Upper lobe of left lung (tissue), 6 donors: ENCODE measurements at places on chromosomes 3 and 15. TPM values are rescaled to one million over a fixed set of nuclear protein-coding genes. Genes with fewer than 3 reads are reported as not detected.
A peak's percentile ranks its signal among the peaks of the same experiment; 100 is the strongest.

The GPR156 gene
- 0.30 TPM for total RNA-seq

The IRAK2 gene
- 9.6 TPM for total RNA-seq

The TLR9 gene
- total RNA-seq, result not detected

The IQCF2 gene
- not detected for total RNA-seq

- no peaks in the 10 kb centered on the region for H3K27me3 ChIP-seq
- H3K36me3 ChIP-seq, result no peaks in the 10 kb centered on the region
- H3K4me1 ChIP-seq, result no peaks in the 10 kb centered on the region
- DNase-seq, result no peak
- H3K4me3 ChIP-seq, result no peak overlapping the region
- no peak overlapping the region for H3K27ac ChIP-seq
Measured at GRCh38 chr3:146337991-146338390, 87.1 kb upstream of the PLSCR4 start.

- H3K4me3 ChIP-seq, result no peak overlapping the region
- no peak for DNase-seq
- peak overlapping the region; percentile 65 for H3K27ac ChIP-seq
Measured at GRCh38 chr15:66679061-66679656, 22.9 kb upstream of the SMAD6 start.

- peaks cover 7% of the 10 kb centered on the region for H3K4me1 ChIP-seq
- H3K27me3 ChIP-seq, result no peaks in the 10 kb centered on the region
- no peaks in the 10 kb centered on the region for H3K36me3 ChIP-seq
- no peak overlapping the region for H3K27ac ChIP-seq
- H3K4me3 ChIP-seq, result no peak overlapping the region
- DNase-seq, result no peak
Measured at GRCh38 chr15:57031605-57032004, 113.2 kb downstream of the TCF12 start.

DNA sequence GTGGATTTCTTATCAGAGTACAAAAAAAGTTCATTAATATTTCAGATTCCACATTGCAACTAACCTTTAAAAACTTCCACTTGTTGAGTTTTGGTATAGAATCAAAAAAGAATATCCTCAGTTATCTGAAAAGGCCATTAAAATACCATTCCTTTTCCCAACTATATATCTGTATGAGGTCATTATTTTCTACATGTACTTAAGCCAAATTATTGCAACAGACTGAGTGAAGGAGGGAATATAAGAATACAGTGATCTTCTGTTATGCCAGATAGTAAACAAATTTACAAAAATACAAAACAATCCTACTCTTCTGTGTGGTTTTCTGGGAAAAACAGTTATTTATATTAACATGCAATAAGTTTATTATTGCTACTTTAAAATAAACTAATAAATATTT, 5.7 kb upstream of the GANC start:
- H3K4me3 ChIP-seq, result no peak overlapping the region
- H3K36me3 ChIP-seq, result peaks cover 26% of the 10 kb centered on the region
- H3K4me1 ChIP-seq, result peaks cover 42% of the 10 kb centered on the region
- no peaks in the 10 kb centered on the region for H3K27me3 ChIP-seq

- H3K27ac ChIP-seq, result no peak overlapping the region
- H3K36me3 ChIP-seq, result no peaks in the 10 kb centered on the region
- no peaks in the 10 kb centered on the region for H3K27me3 ChIP-seq
- H3K4me3 ChIP-seq, result no peak overlapping the region
- no peaks in the 10 kb centered on the region for H3K4me1 ChIP-seq
Measured at GRCh38 chr3:106578911-106579310, 710.1 kb upstream of the CBLB start.

- H3K27me3 ChIP-seq, result no peaks in the 10 kb centered on the region
- H3K4me3 ChIP-seq, result no peak overlapping the region
- H3K4me1 ChIP-seq, result no peaks in the 10 kb centered on the region
- H3K27ac ChIP-seq, result no peak overlapping the region
- DNase-seq, result no peak
- no peaks in the 10 kb centered on the region for H3K36me3 ChIP-seq
Measured at GRCh38 chr15:100681335-100681746, 79.0 kb downstream of the ASB7 start.

DNA sequence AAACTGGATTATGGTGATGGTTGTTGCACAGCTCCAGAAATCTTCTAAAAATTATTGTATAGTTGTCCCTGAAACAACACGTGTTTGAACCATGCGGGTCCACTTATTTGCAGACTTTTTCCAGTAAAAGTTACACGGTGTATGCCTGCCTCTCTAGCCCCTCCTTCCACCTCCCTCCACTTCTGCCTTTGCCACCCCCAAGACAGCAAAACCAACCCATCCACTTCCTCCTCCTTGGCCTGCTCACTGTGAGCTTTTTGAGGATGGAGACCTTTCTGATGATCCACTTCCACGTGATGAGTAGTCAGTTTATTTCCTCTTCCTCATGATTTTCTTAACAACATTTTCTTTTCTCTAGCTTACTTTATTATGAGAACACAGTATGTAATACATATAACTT, 5.4 kb downstream of the CYFIP1 start:
- peak overlapping the region; percentile 41 for H3K27ac ChIP-seq
- DNase-seq, result no peak
- no peaks in the 10 kb centered on the region for H3K27me3 ChIP-seq
- H3K4me3 ChIP-seq, result no peak overlapping the region
- no peaks in the 10 kb centered on the region for H3K36me3 ChIP-seq
- peaks cover 20% of the 10 kb centered on the region for H3K4me1 ChIP-seq

GRCh38 chr3:98326105-98326893, 27.4 kb upstream of the OR5K4 start:
- no peaks in the 10 kb centered on the region for H3K36me3 ChIP-seq
- H3K27me3 ChIP-seq, result no peaks in the 10 kb centered on the region
- H3K4me3 ChIP-seq, result no peak overlapping the region
- H3K4me1 ChIP-seq, result no peaks in the 10 kb centered on the region
- no peak for DNase-seq
- H3K27ac ChIP-seq, result no peak overlapping the region

DNA sequence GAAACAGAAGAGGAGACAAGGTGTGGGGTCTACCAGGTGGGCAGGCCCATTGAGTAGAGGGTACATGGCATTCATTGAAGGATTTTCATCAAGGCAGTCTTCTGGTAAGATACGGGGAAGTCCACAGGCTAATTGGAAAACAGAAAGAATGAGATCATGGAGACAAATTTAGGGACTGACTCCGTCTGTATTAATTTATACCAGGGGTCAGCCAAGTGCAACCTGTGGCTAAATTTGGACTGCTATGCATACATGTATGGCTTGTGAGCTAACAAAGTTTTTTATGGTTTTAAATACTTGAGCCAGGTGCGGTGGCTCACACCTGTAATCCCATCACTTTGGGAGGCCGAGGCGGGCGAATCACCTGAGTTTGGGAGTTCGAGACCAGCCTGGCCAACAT, 21.1 kb upstream of the SNRPN start:
- no peak for DNase-seq
- H3K36me3 ChIP-seq, result no peaks in the 10 kb centered on the region
- no peak overlapping the region for H3K4me3 ChIP-seq
- no peaks in the 10 kb centered on the region for H3K4me1 ChIP-seq
